NCI-H1417 treated with DMSO at 0.1 percent for 48 hours (cell line): ENCODE measurements at places on chromosomes 1 and 21.
A peak's percentile ranks its signal among the peaks of the same experiment; 100 is the strongest.

DNA sequence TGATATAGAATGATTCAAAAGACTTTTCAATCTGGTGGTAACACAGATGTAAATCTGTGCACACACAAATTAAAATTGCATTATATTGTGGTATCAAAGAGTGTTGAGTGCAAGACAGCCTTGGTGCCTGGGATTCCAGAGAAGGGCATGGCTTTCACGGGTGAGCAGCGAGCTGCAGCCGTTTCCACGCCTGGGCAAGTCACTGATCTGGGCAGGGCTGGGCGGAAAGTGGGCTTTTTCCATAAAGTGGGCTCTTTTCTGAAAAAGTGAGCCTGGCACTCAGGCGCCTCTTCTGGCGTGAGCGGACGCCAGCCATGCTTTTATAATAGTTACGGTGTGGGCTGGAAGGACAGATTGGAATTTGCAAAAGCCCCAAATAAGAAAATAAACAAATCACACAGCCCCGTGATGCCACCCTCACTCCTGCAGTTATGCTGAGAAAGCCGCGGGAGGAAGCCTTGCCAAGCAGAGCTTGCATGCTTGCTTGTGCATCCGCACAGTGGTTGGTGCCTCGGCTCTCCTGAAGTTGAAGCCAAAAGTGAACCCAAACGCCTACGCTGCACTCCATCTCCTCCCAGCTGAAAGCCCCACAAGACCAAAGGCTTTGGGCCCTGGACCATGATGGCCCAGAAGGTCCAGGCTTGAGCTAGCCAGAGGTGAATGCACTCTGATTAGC lies 7.1 kb upstream of the C1orf115 start:
- no peak for DNase-seq

GRCh38 chr21:42429856-42430255 lies 26.2 kb downstream of the UBASH3A start:
- DNase-seq, result no peak

GRCh38 chr1:66438501-66438900 lies 95.5 kb upstream of the SGIP1 start:
- DNase-seq, result no peak

DNA sequence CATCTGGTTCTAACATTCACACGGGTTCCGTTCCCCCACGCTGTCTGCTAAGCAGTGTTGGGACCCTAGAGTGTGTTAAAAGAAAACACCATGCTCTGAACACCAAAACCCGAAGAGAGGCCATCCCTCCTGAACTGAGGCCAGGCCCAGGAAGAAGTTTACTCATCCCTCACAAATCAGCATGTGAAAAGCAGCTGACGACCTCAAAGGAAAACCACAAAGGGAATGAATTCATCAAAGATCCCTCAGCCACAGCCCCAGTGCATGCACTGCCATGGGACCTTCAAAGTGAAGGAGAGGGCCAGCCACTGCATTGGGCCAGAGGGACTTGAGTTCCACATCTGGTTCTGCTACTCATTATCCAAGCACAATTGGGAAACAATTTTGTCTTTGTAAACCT lies 7.0 kb upstream of the PSEN2 start:
- DNase-seq, result no peak

GRCh38 chr1:101314244-101314643 lies 77.4 kb downstream of the S1PR1 start:
- no peak for DNase-seq

GRCh38 chr1:41423511-41424191 lies 60.8 kb downstream of the EDN2 start:
- no peak for DNase-seq

GRCh38 chr1:206575165-206575893 lies 36.9 kb downstream of the EIF2D start:
- DNase-seq, result no peak

DNA sequence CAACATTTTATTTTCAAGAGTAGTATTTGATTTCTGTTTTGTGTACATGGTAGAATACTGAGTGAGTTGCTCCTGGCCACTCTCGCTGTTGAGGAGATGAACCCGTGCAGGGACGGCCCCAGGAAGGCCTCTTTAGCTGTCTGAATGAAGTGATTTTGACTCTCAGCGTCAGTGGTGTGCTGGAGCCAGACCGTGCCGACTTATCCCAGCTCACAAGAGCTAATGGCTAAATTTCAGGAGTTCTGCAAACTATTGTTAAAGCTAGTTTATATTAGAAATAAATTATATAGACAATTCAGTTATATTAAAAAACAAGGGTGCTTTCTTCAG lies 111.2 kb upstream of the KIF26B start:
- DNase-seq, result no peak

DNA sequence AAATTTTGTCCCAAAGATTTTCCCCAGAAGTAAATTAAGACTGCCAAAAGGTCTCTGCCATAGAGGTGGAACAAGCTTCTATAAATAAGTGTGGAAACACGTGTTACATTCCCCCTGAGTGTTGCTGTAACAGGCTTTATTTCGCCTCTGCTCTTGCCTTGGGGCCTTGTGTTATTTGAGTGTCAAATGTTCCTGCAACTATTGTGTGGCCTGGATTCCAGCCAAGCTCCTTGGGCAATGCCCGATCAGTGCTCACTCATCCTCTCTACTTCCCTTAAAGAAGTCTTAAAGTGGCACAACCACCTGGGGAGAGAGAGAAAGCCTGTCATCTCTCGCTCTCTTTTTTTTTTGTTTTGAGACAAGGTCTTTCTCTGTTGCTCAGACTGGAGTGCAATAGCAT lies 156.7 kb downstream of the NR5A2 start:
- DNase-seq, result no peak

GRCh38 chr1:58249737-58250586 lies 296.6 kb downstream of the OMA1 start:
- DNase-seq, result no peak

- no peak for DNase-seq
Measured at GRCh38 chr21:45261093-45261492, 26.6 kb downstream of the POFUT2 start.

- DNase-seq, result no peak
Measured at GRCh38 chr1:55215194-55216021, at the start of gene USP24. Gene USP24 (minus strand): TSS chr1:55215364. CDS start chr1:55215113, 251 bp downstream.

- DNase-seq, result no peak
Measured at GRCh38 chr21:41622831-41623548, 115.0 kb upstream of the TMPRSS2 start.

- DNase-seq, result no peak
Measured at GRCh38 chr1:23796466-23797271, 3.9 kb downstream of the GALE start.

GRCh38 chr1:150543500-150544143 lies 5.6 kb upstream of the ADAMTSL4 start:
- DNase-seq, result peak; percentile 74

DNA sequence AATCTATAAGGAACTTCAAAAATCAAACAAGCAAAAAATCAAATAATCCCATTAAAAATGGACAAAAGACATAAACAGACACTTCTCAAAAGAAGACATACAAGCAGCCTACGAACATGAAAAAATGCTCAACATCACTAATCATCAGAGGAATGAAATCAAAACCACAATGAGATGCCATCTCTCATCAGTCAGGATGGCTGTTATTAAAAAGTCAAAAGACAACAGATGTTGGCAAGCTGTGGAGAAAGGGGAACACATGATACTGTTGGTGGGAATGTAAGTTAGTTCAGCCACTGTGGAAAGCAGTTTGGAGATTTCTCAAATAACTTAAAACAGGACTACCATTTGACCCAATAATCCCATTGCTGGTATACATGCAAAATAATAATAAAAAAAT lies 226.4 kb downstream of the S1PR1 start:
- DNase-seq, result no peak

DNA sequence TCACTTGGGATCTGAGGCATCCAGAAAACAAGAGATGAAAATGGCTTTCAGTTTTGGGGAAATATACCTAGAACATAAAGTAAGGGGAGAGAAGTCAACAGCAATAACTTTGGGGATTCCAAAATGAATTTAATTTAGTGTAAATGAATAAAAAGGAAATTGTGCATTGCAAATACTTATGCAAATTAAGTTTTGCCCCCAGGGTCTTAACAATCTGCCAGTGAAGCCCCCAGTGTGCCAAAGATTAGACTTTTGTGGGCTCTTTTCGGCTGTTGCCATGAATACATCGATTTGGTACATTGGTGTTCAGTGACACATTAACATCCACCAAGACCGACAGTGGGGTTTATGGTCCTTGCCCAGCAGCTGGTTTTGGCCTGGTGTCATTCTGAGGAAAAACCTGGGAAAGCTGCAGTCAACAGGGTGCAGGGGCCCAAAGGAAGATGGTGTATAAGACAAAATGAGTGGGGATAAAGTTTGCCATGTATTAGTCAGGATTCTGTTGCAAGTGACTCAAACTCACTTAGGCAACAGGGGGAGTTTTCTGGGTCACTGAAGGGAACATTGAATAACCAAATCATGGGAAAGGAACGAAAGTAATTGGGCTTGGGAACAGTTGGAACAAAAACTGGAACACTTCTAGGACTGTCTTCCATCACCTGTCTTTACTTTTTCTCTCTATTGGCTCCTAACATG lies 30.2 kb upstream of the IGSF3 start:
- DNase-seq, result no peak

DNA sequence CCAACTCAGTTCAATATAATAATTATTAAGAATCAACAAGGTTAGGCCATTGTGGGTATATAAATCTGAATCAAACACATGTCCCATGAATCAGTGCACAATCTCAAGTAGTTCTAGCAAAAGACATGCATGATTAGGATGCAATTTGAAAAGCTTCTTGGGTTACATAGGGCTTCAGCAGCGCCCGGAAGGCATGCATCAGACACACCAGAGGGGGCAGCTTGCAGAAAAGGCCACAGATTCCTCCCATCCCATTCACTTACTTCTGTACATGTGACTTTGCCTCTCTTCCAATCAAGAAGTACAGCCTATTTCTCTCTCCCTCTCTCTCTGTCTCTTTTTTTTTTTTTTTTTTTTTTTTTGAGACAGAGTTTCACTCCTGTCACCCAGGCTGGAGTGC lies 91.8 kb downstream of the KCNN3 start:
- DNase-seq, result no peak

DNA sequence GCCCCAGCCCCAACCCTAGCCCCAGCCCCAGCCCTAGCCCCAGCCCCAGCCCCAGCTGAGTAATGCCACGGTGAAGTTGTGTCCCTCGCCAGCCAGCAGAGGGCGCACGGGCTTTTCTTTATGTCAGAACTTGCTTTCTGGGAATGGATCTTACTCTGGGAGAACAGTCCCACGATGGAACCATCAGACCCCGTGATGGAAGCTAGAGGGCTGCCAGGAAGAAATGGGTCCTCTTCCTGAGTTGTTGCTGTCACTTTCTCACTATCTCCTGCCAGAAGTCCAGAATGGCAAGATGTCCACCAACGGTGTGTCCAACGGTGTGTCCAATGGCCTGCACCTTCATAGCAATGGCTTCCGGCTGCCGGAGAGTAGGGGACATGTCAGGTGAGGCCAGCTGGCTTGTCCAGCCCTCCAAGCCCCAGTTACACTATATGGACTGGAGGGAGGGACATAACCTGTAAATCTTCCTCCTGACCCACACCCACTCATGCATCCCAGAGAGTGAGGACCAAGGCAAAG lies 25.1 kb upstream of the TMEM222 start:
- DNase-seq, result no peak
